H1 (cell line): ENCODE measurements at places on chromosomes 7 and 10. TPM values are rescaled to one million over a fixed set of nuclear protein-coding genes. Genes with fewer than 3 reads are reported as not detected.

Gene GRID2IP
- polyA plus RNA-seq: 0.80 and 1.5 TPM in 2 replicates

Gene PHYHIPL
- polyA plus RNA-seq: 0.19 and 0.23 TPM in 2 replicates

Gene LIPM
- not detected in 2 replicates for polyA plus RNA-seq

Gene TMEM213
- 0.21 and 0.38 TPM in 2 replicates for polyA plus RNA-seq

Gene METTL27
- polyA plus RNA-seq: 12.0 and 21.6 TPM in 2 replicates

Gene TAC1
- polyA plus RNA-seq: 1.7 and 2.2 TPM in 2 replicates

Gene URGCP
- 9.0 and 10.7 TPM in 2 replicates for polyA plus RNA-seq

Gene PARP12
- polyA plus RNA-seq: 19.4 and 21.5 TPM in 2 replicates

Gene TRIM50
- 0.12 and 0.25 TPM in 2 replicates for polyA plus RNA-seq

Gene GPR26
- 0.11 and 0.21 TPM in 2 replicates for polyA plus RNA-seq

Gene HOXA6
- polyA plus RNA-seq: not detected in 2 replicates

Gene SPDYE6
- polyA plus RNA-seq: not detected in 2 replicates

Gene RET
- polyA plus RNA-seq: 6.7 and 10.4 TPM in 2 replicates

Gene GSTO2
- 34.0 and 41.7 TPM in 2 replicates for polyA plus RNA-seq

Gene EVX1
- polyA plus RNA-seq: 0.02 TPM in 1 of 2 replicates, not detected in the other

Gene VWC2
- 0.13 and 0.24 TPM in 2 replicates for polyA plus RNA-seq

Gene TAF6
- 66.7 and 113 TPM in 2 replicates for polyA plus RNA-seq

Gene ATOH7
- polyA plus RNA-seq: 1.0 and 1.1 TPM in 2 replicates

Gene HECW1
- 2.9 and 5.8 TPM in 2 replicates for polyA plus RNA-seq

Gene HIPK2
- 8.3 and 10.0 TPM in 2 replicates for polyA plus RNA-seq
